ENCODE measurements at places on chromosomes 12 and 14.

GRCh38 chr12:28063355-28063880 lies 90.9 kb upstream of the PTHLH start:
- no peak for DNase-seq

DNA sequence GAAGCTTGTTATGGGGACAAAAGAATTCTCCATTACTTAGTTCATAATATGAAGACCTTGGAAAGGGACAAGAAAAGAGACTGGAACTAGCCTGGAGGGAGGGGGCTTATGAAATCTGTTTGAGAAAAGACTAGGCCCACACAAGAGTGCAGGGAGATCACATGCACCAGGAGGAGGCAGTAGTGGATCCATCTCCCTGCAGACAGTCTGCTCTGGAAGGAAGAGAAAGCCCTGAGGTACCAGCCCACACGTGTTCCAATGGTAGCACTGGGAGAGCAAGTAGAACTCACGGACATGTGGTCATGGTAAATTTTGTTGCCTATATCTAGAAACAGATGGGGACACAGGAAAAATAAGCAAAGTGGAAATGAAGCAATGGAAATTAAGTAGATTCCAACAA lies 445.4 kb downstream of the SOX5 start:
- no peak for DNase-seq

DNA sequence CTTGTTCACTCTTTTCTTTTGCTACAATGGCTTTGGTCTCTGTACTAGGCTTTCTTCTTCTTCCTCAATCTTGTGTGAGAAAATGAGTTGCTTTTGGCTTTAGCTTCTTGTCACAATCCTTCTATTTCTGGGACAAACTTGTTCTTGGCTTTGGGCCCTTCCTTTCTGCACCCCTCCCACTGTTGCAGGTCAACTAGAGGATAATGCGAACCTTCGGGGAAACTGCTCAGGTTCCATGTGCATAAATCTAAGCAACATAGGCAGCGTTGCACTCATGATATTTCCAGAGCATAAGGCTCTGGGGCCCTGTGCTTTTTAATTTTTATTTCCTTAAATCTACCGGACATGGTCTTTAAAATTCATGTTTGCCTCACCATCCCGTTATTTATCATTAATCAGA lies 89.8 kb upstream of the LRIG3 start:
- no peak for DNase-seq

GRCh38 chr12:48768147-48768546 lies 20.7 kb downstream of the ADCY6 start:
- no peak for DNase-seq

DNA sequence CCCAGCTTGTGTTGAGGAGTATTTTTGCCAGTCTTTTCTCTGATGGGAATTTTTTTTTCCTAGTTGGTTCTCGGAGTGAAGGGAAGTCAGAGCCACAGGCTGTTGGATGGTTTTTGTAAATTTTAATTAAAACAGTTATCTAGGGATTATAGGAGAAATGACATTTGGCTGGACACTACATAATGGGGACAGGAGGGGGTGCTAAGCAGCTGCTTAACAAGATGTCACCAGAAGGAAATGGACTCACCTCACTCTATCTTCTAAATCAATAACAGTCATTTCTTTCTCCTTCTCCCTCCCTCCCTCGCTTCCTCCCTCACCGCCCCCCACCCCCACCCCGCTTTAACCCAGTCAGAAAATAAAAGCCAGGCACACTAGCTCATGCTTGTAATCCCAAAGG lies 93.4 kb upstream of the TMEM233 start:
- DNase-seq: no peak

DNA sequence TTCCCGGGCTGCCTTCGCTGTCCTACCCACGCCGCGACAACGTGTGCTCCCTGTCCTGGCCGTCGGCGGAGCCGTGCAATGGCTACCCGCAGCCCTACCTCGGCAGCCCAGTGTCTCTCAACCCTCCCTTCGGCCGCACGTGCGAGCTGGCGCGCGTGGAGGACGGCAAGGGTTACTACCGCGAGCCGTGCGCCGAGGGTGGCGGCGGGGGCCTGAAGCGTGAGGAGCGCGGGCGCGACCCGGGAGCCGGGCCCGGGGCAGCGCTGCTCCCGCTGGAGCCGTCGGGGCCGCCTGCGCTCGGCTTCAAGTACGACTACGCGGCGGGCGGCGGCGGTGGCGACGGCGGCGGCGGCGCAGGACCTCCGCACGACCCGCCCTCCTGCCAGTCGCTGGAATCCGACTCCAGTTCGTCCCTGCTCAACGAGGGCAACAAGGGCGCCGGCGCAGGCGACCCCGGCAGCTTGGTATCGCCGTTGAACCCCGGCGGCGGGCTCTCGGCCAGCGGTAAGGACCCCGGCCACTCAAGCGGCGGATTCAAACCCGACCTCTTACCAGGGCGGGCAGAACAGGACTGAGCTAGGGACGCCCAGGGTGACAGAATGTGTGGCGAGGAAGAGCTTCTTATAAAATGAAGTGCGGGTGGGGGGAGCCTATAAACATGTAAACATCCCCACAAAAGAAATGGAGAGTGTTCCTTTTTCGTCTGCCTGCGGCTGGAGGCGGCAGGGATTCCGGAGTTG lies 503 bp downstream of the HOXC12 start:
- DNase-seq: no peak

DNA sequence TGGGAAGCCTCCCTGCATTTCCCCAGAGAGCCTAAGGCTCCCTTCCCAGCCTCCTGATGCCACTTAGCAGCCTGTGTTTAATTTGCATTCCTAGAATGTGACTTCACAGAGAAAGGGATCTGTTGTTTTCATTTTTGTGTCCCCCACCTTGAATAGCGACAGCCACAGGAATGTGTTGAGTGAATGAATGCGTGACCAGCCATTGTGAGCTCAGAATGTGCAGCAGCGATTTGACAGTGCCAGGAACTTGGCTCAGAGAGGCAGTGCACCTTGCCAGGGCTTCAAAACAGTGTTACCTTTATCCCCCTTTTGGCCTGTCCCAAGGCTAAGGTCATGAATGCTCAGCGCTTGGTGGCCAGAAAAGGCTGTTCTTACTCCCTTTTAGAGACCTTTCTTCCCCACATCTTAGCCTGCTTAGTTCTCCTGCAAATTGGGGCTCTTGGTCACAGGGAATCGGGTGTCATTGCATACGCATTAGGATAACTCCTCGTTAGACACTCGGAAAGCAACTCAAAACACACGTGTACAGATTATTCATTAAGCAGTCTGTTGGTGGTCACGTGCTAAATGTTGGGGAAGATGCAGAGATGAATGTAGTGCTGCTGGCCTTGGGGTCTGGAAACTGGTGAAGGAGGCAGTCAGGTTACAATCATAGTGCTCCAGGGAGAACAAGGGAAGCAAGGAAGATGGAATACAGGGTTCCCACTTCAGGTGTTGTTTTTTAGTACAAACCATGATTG lies 9.8 kb downstream of the NTF3 start:
- DNase-seq: no peak

- no peak for DNase-seq
These were observed 75.3 kb downstream of the ACACB start for GRCh38 chr12:109191621-109192250.

DNA sequence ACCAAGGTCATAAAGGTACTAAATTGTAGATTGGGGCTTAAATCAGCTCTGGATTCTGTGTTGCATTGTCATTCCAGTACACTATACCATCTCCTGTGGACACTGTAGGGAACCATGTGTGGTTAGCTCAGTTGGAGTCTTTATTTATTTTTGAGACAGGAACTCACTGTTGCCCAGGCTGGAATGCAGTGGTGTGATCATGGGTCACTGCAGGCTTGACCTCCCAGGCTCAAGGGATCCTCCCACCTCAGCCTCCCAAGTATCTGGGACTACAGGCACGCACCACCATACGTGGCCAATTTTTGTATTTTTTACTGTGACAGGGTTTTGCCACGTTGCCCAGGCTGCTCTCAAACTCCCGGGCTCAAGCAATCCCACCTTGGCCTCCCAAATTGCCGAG lies 6.7 kb downstream of the PAPOLA start:
- no peak for DNase-seq

GRCh38 chr12:24742378-24742777 lies 206.5 kb downstream of the BCAT1 start:
- no peak for DNase-seq

DNA sequence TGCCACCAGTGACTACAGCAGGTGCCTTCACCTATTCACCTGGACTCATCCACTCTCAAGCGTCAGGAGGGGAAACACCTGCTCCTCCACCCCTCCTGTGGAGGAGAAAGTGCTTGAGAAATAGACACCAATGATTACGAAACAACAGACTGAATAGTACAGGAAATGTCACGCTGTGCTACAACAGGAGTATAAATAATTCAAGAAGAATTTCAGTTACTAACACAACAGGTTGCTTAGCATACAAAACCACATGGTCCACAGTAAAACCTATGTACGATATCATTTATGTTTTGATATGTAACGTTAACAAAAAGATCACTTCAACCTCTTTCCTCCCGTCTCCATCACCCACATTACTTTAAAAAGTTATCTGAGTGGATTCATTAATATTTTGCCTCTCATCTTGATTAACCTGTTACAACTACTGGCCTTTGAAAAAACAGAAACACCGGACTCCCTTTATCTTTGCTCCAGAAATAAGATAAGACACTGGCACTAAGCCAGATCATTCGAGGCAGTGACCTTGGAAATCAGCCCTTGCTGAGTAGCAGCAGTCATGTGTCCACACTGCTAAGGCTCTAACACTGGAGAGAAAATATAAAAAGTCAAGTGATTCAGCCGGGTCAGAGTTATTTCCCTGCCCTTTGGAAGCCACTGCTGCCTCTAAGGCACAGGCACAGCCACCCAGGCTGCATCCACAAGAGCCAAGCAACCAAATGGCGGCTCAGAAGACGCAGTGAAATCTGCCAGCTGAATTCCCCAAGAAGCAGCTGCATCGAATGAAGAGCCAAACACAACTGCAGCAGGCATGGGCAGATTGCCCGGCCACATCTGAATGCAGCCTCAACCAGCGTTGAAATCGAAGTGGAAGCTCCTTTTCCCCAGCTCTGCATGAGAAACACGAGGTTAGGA lies 40.9 kb downstream of the NT5DC3 start:
- no peak for DNase-seq

DNA sequence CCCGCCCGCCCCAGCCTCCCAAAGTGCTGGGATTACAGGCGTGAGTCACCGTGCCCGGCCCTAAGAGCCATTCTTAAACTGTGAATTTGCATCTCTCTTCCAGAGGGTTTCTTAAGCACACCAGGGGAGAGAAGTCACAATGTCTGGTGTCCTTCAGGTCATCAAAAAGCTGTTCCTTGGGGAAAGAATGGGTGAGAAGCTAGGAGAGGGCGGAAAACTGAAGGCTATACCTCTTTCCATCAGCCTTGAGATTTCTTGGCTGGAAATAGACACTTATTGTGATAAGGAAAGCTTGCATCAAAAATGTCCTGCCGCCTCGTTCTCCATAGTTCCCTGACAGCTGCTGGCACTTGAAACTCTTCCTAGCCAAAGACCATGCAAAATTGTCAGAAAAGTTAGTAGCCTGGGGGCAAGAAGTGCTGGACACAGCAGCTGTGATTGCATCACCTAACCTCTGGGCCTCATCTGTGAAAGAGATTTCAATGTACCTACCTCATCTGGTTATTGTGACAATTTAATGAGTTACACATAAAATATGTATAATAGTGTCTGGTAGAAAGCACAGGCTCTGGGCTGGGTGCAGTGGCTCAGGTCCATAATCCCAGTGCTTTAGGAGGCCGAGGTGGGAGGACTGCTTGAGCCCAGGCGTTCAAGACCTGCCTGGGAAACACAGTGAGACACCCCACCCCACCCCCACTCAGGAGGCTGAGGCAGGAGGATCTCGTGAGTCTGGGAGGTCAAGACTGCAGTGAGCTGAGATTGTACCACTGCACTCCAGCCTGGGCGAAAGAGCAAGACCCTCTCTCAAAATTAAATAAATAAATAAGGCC lies 9.7 kb upstream of the UBC start:
- no peak for DNase-seq
